Right atrium auricular region (tissue), 2 donors: ENCODE measurements at places on chromosomes 12 and 14. TPM values are rescaled to one million over a fixed set of nuclear protein-coding genes. Genes with fewer than 3 reads are reported as not detected.
A peak's percentile ranks its signal among the peaks of the same experiment; 100 is the strongest.

CNTN1 gene
- 0.16 TPM for total RNA-seq

DNA sequence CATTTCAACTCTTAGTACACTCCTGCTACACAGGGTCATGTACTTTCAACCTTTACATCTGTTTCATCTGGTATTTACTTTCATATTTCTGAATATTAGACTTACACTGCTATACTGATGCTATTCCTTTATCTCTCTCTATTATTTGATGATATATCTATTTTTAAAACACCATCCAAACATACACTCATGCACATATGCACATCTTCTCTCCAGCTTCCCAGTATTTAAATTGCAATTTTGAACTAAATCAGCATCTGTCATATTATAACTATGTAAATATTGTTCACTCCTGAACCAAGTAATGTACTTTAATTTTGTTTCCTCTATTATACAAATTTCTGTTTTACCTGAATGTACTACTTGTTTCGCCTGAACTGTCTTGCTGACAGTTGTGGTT, 293.6 kb upstream of the FLRT2 start:
- DNase-seq: no peak
- no peaks in the 10 kb centered on the region for H3K36me3 ChIP-seq
- no peaks in the 10 kb centered on the region for H3K4me1 ChIP-seq
- no peak overlapping the region for H3K27ac ChIP-seq
- H3K4me3 ChIP-seq: no peak overlapping the region
- H3K27me3 ChIP-seq: no peaks in the 10 kb centered on the region

ITFG2 gene
- total RNA-seq: 13.7 TPM

GRCh38 chr14:85333841-85334240, 196.1 kb upstream of the FLRT2 start:
- no peak overlapping the region for H3K27ac ChIP-seq
- no peaks in the 10 kb centered on the region for H3K4me1 ChIP-seq
- no peak overlapping the region for H3K4me3 ChIP-seq
- H3K36me3 ChIP-seq: no peaks in the 10 kb centered on the region
- H3K27me3 ChIP-seq: no peaks in the 10 kb centered on the region

IFT81 gene
- 7.5 TPM for total RNA-seq

DNA sequence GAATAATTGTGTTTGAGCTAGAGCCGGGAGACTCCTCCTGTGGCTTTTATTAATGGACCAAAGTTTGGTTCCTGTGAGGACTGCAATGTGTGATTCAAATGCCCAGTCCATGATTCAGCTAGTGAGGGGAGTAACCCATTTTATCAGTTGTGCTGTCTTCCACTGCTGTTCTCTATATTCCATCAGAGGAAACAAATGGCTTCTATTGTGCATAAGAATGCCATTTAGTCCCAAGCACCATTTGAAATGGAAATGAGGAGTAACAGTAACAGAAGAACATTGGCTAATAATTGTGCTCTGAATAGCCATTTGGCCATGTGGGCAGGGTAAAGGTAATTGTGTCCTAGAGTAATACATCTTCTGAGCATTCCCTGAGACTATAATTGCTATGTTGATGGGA, 642.7 kb downstream of the DIO2 start:
- no peaks in the 10 kb centered on the region for H3K36me3 ChIP-seq
- no peaks in the 10 kb centered on the region for H3K27me3 ChIP-seq
- no peaks in the 10 kb centered on the region for H3K4me1 ChIP-seq
- no peak overlapping the region for H3K4me3 ChIP-seq
- DNase-seq: no peak

DNA sequence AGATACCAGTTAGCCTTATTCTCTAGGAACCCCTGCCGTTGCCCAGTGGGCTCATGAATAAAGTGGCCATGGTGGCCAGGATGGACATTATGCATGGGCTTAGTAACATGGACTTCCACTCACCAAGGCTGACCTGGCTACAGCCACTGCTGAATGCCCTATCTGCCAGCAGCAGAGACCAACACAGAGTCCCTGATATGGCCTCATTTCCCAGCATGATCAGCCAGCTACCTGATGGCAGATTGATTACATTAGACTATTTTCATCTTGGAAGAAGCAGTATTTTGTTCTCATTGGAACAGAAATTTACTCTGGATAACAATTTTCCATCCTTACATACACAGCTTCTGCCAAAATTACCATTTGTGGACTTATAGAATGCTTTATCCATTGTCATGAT, 16.2 kb upstream of the LPCAT3 start:
- H3K36me3 ChIP-seq: no peaks in the 10 kb centered on the region
- no peak overlapping the region for H3K27ac ChIP-seq
- no peak for DNase-seq
- H3K4me1 ChIP-seq: no peaks in the 10 kb centered on the region

- no peaks in the 10 kb centered on the region for H3K27me3 ChIP-seq
- no peak for DNase-seq
- H3K4me1 ChIP-seq: peaks cover 50% of the 10 kb centered on the region
- no peak overlapping the region for H3K4me3 ChIP-seq
- no peaks in the 10 kb centered on the region for H3K36me3 ChIP-seq
Observed at GRCh38 chr14:54643696-54644176, 76.8 kb downstream of the SAMD4A start.

TAS2R10 gene
- not detected for total RNA-seq

GRCh38 chr14:66508547-66508845, 549 bp downstream of the GPHN start:
- no peaks in the 10 kb centered on the region for H3K27me3 ChIP-seq
- peak overlapping the region; percentile 86 for H3K4me3 ChIP-seq
- H3K4me1 ChIP-seq: peaks cover 20% of the 10 kb centered on the region
- H3K27ac ChIP-seq: peak overlapping the region; percentile 96
- H3K36me3 ChIP-seq: no peaks in the 10 kb centered on the region
- no peak for DNase-seq

FSCB gene
- not detected for total RNA-seq

- H3K27ac ChIP-seq: no peak overlapping the region
- H3K4me1 ChIP-seq: no peaks in the 10 kb centered on the region
- H3K4me3 ChIP-seq: no peak overlapping the region
- no peak for DNase-seq
Observed at GRCh38 chr14:54259821-54260220, 137.0 kb upstream of the CDKN3 start.

DNA sequence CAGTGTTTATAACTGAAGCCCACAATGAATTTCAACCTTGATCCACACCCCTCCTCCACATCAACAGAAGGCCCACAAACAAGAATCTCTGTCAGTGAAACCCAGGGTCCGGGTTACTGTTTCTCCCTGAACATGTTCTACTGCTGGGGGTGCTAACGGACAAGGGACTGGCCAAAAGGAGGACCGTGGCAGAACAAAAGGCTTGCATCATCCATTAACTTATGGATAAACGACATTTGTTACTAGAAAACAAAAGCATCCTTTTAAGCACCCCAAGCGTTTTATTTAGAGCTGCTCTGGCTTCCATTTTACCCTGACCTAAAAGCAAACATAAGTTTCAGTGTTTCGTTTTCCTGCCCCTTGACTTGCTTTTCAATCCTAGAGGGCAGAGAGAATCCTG, 32.2 kb downstream of the BRAP start:
- H3K27ac ChIP-seq: no peak overlapping the region
- no peaks in the 10 kb centered on the region for H3K27me3 ChIP-seq
- H3K36me3 ChIP-seq: peaks cover 69% of the 10 kb centered on the region
- DNase-seq: no peak
- no peak overlapping the region for H3K4me3 ChIP-seq

DNA sequence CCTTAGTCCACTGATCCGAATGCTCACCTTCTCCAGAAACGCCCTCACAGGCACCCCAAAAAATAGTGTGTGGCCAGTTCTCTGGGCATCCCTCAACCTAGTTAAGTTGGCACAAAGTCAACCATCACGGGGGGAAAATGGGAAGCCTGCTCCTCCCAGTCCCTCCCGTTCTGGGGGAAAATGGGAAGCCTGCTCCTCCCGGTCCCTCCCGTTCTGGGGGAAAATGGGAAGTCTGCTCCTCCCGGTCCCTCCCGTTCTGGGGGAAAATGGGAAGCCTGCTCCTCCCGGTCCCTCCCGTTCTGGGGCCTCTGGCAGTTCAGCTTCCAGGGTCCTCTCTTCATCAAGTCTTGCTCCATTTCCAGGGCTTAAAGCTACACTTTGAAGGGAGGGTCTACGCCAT, 106.1 kb downstream of the RIMBP2 start:
- no peak for DNase-seq
- no peaks in the 10 kb centered on the region for H3K36me3 ChIP-seq

- no peaks in the 10 kb centered on the region for H3K4me1 ChIP-seq
- peak overlapping the region; percentile 55 for H3K4me3 ChIP-seq
- no peaks in the 10 kb centered on the region for H3K27me3 ChIP-seq
- H3K27ac ChIP-seq: no peak overlapping the region
Observed at GRCh38 chr12:63822352-63822751, 22.1 kb upstream of the SRGAP1 start.

PA2G4 gene
- total RNA-seq: 116 TPM

TEX52 gene
- not detected for total RNA-seq

- H3K36me3 ChIP-seq: no peaks in the 10 kb centered on the region
- DNase-seq: no peak
- no peaks in the 10 kb centered on the region for H3K27me3 ChIP-seq
Observed at GRCh38 chr12:122609732-122610131, 82.7 kb downstream of the KNTC1 start.

BICDL1 gene
- total RNA-seq: 9.8 TPM

DNA sequence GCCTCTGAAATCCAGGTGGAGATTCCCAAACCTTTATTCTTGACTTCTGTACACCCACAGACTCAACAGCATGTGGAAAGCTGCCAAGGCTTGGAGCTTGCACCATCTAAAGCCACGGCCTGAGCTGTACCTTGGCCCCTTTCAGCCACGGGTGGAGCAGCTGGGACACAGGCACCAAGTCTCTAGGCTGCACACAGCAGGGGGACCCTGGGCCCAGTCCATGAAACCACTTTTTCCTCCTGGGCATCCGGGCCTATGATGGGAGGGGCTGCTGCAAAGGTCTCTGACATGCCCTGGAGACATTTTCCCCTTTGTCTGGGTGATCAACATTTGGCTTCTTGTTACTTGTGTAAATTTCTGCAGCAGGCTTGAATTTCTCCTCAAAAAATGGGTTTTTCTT, 32.0 kb downstream of the EIF2S3B start:
- no peaks in the 10 kb centered on the region for H3K27me3 ChIP-seq
- H3K27ac ChIP-seq: no peak overlapping the region

- no peaks in the 10 kb centered on the region for H3K36me3 ChIP-seq
- H3K27me3 ChIP-seq: no peaks in the 10 kb centered on the region
- H3K4me1 ChIP-seq: no peaks in the 10 kb centered on the region
Observed at GRCh38 chr12:105507311-105508038, 177.0 kb downstream of the C12orf75 start.

NUP107 gene
- 14.9 TPM for total RNA-seq

- H3K27ac ChIP-seq: peak overlapping the region; percentile 76
- peaks cover 90% of the 10 kb centered on the region for H3K4me1 ChIP-seq
- H3K4me3 ChIP-seq: no peak overlapping the region
- no peak for DNase-seq
Observed at GRCh38 chr12:29733060-29733459, 50.7 kb downstream of the TMTC1 start.

PTCSC3 gene
- total RNA-seq: not detected

HCAR1 gene
- not detected for total RNA-seq

NIN gene
- 30.1 TPM for total RNA-seq

NPAS3 gene
- 1.3 TPM for total RNA-seq

DNA sequence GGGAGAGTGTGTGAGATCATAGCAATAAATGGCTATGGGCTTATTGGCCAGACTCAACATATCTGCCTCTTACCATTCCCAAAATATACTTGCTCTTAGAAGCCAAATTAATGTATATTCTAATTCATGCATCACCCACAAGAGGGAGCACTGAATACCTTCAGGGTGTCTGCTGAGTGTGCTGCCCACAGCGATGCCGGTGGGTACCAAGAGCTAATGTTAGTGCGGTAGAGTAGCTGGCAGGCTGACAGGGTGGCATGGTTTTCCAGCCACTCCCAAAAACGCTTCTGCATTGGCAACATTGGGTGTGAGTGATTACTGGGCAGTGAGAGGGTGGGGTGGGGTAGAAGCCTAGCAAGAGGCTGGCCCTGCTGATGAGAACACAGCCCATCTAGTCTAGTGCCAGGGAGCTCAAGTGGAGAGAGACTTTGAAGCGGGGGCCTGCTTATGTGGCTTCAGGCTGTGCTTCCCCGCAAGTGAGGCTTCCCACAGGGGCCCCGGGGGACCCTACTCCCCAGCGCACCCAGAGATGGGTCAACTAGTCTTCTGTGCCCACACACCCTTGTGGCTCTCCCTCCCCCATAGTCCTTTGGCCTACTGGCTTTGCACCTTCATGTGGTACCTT, 9.2 kb upstream of the PLEKHD1 start:
- no peak for DNase-seq
- no peak overlapping the region for H3K27ac ChIP-seq
- H3K4me3 ChIP-seq: no peak overlapping the region
- H3K36me3 ChIP-seq: no peaks in the 10 kb centered on the region

BHLHE41 gene
- total RNA-seq: 13.4 TPM

DNA sequence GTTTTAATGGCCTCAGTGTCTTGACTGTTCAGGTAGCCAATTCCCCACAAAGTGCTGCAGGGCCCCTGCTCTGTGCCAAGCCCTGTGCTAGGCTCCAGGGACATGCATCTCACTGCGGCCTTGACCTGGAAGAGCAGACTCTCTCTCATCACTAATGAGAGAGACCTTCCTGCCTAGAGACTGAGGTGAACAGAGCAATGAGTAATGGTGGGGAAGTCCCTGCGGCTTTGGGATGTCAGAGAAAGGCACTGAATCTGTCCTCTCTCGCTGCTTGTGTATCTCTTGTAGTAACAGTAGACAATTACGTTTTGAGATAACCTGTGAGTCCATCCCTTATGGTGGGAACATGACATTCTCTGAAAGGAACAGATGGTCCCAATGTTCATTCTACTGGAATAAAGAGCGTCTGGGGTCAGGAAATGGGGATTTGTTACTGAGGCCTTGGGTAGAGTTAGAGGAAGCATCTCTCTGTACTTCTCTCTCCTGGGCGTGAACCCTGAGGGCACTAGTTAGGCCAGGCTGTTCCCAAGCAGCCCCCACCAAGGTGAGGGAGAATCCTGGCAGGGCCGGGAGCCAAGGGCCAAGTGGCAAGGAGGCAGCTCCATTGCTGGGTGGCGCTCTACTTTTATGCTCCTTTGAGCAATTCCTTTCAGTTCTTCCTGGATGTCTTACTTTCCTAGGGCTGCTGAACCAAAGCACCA, 13.5 kb downstream of the NFATC4 start:
- H3K4me3 ChIP-seq: no peak overlapping the region
- DNase-seq: no peak
- no peaks in the 10 kb centered on the region for H3K36me3 ChIP-seq
- no peak overlapping the region for H3K27ac ChIP-seq

GRCh38 chr14:24875203-24875838, 174.6 kb downstream of the STXBP6 start:
- no peak overlapping the region for H3K27ac ChIP-seq
- H3K27me3 ChIP-seq: no peaks in the 10 kb centered on the region
- peaks cover 61% of the 10 kb centered on the region for H3K4me1 ChIP-seq
- no peak overlapping the region for H3K4me3 ChIP-seq
- no peak for DNase-seq
